ENCODE measurements at places on chromosomes 1 and 21. TPM values are rescaled to one million over a fixed set of nuclear protein-coding genes. Genes with fewer than 3 reads are reported as not detected.
A peak's percentile ranks its signal among the peaks of the same experiment; 100 is the strongest.

- no peak overlapping the region for H3K4me3 ChIP-seq
- H3K27me3 ChIP-seq: no peaks in the 10 kb centered on the region
- H3K36me3 ChIP-seq: no peaks in the 10 kb centered on the region
These were observed 482.1 kb downstream of the RWDD3 start for GRCh38 chr1:95716097-95716496.

DNA sequence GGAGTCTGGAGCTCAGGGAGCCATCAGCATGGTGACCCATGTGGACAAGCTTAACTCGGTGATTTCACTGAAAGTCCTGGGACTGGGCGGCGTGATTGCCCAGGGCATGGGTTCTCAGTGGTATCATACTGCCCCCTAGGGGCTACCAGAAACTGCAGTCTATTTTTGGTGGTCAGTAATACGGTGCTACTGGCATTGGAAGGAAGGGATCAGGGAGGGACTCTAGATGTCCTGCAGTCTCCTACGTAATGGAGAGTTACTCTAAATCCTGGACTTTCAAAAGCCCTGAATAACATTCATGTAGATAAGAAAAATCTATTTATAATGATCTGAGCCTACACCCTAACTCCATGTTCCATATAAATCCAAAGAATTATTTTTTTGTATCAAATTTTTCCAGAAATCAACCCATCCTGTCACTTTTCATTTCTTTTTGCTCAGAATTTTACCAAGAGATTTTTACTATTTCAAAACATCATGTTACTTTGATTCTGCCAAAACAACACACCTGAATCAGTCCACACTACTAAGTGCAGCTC lies 37.3 kb downstream of the PABPC4 start:
- H3K36me3 ChIP-seq: 0 out of 2 replicates have a peak, but pooled peaks cover 3% of the 10 kb centered on the region
- H3K27me3 ChIP-seq: no peaks in the 10 kb centered on the region
- peak; percentile 84 for DNase-seq
- no peaks in the 10 kb centered on the region for H3K4me1 ChIP-seq

DNA sequence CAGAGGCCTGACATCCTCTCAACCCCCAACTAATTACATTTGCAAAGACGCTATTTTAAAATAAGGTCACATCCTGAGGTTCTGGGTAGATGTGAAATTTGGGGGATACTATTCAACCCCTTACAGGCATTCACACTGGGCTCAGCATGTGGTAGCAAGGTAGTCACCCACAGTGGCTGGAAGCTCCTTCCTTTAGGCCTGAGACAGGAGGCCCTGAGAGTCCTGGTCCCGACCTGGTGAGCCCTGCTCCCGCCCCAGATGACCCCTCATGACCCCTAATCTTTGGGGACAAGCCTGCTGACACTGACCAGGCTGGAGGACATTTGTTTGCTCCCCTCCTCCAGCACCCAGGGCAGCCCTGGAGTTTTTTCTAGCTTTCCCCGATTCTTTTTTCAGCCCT lies 225.9 kb downstream of the DYRK1A start:
- H3K4me3 ChIP-seq: no peak overlapping the region
- peaks cover 5% of the 10 kb centered on the region for H3K27me3 ChIP-seq
- H3K36me3 ChIP-seq: no peaks in the 10 kb centered on the region
- H3K4me1 ChIP-seq: no peaks in the 10 kb centered on the region
- DNase-seq: no peak
- H3K27ac ChIP-seq: no peak overlapping the region

DNA sequence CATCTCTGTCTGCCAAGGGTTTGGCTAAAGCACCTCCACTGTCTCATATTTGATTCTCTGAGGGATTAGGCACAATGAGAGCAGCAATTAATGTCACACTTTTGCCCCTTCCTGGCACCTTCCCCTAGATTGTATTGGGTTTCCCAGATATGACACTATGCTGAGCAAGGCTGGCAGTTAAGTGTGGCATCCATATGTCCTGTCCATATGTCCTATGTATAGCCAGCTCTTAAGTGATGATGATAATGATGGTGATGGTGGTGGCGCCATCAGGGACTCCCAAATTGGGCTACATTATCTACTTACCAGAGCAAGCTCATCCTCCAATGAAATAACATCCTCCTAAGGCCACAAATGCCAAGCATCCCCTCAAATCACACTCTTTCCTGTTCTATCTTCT lies 13.5 kb upstream of the LORICRIN start:
- H3K4me1 ChIP-seq: no peaks in the 10 kb centered on the region
- H3K27ac ChIP-seq: no peak overlapping the region
- H3K27me3 ChIP-seq: peaks cover 11% of the 10 kb centered on the region
- no peaks in the 10 kb centered on the region for H3K36me3 ChIP-seq
- no peak overlapping the region for H3K4me3 ChIP-seq

DNA sequence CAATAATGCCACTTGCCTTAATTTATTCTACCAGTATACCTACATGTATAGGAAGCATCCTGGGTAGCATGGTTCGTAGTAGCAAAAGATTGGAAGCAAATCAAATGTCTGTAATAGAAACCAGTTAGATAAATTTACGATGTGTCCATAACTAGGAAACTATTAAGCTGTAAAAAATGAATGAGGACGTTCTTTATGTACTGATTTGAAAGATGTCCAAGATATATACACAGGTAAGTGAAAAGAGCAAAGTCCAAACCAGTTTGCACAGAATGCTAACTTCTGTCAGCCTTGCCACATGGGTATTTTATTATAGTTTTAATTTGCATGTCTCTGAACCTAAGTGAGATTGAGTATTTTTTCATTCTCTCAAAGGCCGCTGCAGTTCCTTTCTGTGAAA lies 251.8 kb upstream of the IRF2BP2 start:
- no peak for DNase-seq
- H3K27ac ChIP-seq: no peak overlapping the region
- no peaks in the 10 kb centered on the region for H3K27me3 ChIP-seq
- H3K36me3 ChIP-seq: no peaks in the 10 kb centered on the region

- no peaks in the 10 kb centered on the region for H3K27me3 ChIP-seq
- H3K36me3 ChIP-seq: no peaks in the 10 kb centered on the region
- H3K27ac ChIP-seq: peak overlapping the region; percentile 87
- DNase-seq: peak; percentile 62
- H3K4me3 ChIP-seq: peak overlapping the region; percentile 93
- H3K4me1 ChIP-seq: peaks cover 22% of the 10 kb centered on the region
These were observed 67.2 kb downstream of the SLC35A3 start for GRCh38 chr1:100036718-100037655.

PLA2G4A gene
- 2.9 TPM for total RNA-seq

DNA sequence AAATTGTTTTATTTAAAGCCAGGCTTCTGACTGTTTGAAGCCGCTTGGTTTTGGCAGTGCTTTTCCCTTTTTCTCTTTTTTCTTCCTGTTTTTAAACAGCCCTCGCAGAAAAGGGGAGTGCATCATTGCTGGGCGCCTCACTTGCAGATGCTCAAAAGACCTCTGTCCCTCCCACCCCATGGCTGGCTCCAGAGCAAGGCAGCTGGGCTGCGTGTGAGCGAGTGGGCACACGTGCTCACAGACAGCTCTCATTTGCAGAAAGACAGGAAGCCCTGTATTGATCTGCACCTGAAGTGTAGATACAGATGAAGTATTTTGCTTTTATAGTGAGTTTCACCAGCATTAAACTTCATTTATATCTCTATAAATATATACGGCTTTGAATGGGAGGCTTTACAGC lies 8.8 kb downstream of the TNR start:
- no peak overlapping the region for H3K27ac ChIP-seq
- no peak overlapping the region for H3K4me3 ChIP-seq
- no peaks in the 10 kb centered on the region for H3K27me3 ChIP-seq
- H3K4me1 ChIP-seq: no peaks in the 10 kb centered on the region
- H3K36me3 ChIP-seq: no peaks in the 10 kb centered on the region

GRCh38 chr1:63612564-63612963 lies 19.4 kb downstream of the PGM1 start:
- H3K4me1 ChIP-seq: peaks cover 3% of the 10 kb centered on the region
- H3K27ac ChIP-seq: no peak overlapping the region
- no peaks in the 10 kb centered on the region for H3K36me3 ChIP-seq
- no peaks in the 10 kb centered on the region for H3K27me3 ChIP-seq
- H3K4me3 ChIP-seq: no peak overlapping the region

DNA sequence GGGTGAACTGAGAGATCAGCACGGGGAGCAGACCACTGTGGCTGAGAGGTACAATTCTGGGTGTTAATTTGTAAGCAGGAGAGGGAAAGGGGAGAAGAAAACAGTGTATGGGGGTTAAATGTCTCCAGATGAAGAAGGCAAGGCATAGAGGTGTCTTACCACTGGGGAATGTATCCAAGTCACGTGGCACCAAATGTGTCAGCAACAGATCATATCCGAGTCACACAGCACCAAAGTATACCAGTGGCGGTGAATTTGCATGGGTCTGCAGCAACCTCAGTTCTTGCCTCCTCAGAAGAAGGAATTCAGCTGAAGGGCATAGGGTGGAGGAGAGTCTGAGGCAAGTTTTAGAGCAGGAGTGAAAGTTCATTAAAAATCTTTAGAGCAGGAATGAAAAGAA lies 21.2 kb upstream of the SYCP1 start:
- no peaks in the 10 kb centered on the region for H3K27me3 ChIP-seq
- peak; percentile 44 for DNase-seq
- no peak overlapping the region for H3K4me3 ChIP-seq
- H3K27ac ChIP-seq: no peak overlapping the region

DNA sequence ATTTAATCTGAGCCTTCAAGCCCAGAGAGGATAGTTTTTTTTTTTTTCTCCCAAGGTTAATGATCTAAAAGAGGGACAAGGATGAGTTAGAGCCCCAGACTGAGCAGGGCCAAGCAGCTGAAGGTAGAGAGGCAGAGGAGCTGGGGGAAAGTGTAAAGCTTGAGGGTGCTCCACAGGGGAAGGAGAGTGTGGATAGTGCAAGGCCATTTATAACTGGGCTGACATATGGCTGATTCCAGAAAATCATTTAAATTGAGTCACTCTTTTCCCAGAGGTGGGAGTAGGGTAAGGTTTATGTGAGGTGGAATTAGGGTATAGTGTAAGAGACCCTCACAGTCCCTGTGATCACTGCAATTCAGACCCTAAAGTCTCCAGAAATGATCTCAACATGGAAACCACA lies 55.8 kb downstream of the BEND5 start:
- no peak for DNase-seq
- H3K27me3 ChIP-seq: no peaks in the 10 kb centered on the region
- H3K4me1 ChIP-seq: no peaks in the 10 kb centered on the region
- no peak overlapping the region for H3K27ac ChIP-seq
- H3K36me3 ChIP-seq: no peaks in the 10 kb centered on the region
- no peak overlapping the region for H3K4me3 ChIP-seq

CORT gene
- total RNA-seq: 0.22 TPM

SLAMF7 gene
- total RNA-seq: not detected

MSH4 gene
- not detected for total RNA-seq

DNA sequence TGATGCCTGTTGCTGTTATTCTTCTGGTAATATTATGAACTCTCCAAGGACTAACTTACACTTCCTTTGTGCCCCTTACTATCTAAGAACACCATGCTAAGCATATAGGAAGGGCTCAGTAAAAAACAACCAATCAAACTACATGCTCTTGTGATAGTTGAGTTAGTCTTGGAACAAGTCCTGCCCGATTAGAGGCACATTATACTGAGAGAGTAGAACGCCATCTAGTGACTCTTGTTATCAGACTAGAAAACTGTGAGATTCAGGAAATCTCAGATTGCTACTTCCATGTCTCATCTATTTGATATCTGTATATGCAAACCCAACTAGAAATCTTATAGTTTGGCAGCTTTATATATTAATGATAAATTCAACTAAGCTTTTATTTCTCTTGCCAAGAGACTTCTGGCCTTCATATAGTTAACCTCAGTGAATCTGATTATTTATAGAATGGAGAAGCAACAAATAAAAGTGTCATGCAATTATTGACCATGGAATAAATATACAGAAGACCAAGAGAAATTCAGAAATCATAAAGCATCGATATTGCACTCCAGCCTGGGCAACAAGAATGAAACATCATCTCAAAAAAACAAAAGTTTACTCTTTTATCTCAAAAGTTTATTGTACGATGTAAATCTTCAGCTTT lies 7.8 kb upstream of the SRRM1 start:
- H3K27ac ChIP-seq: no peak overlapping the region
- no peaks in the 10 kb centered on the region for H3K4me1 ChIP-seq
- no peaks in the 10 kb centered on the region for H3K36me3 ChIP-seq
- DNase-seq: peak; percentile 85
- H3K4me3 ChIP-seq: no peak overlapping the region

GRCh38 chr1:183827801-183828200 lies 22.9 kb downstream of the RGL1 start:
- no peaks in the 10 kb centered on the region for H3K27me3 ChIP-seq
- no peak overlapping the region for H3K4me3 ChIP-seq
- peaks cover 3% of the 10 kb centered on the region for H3K4me1 ChIP-seq
- no peaks in the 10 kb centered on the region for H3K36me3 ChIP-seq
- no peak overlapping the region for H3K27ac ChIP-seq

DNA sequence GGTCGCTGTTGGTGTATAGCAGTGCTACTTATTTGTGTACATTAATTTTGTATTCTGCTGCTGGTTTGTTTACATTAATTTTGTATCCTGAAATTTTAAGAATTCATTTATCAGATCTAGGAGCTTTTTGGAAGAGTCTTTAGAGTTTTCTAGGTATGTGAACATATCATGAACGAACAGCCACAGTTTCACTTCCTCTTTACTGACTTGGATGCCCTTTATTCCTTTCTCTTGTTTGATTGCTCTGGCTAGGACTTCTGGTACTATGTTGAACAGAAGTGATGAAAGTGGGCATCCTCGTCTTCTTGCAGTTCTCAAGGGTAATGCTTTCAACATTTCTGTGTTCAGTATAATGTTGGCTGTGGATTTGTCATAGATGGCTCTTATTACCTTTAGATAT lies 1757.9 kb downstream of the BRINP3 start:
- H3K27ac ChIP-seq: no peak overlapping the region
- no peak overlapping the region for H3K4me3 ChIP-seq
- DNase-seq: no peak
- H3K27me3 ChIP-seq: no peaks in the 10 kb centered on the region
- no peaks in the 10 kb centered on the region for H3K36me3 ChIP-seq

RXFP4 gene
- not detected for total RNA-seq

HNRNPU gene
- total RNA-seq: 226 TPM

DNA sequence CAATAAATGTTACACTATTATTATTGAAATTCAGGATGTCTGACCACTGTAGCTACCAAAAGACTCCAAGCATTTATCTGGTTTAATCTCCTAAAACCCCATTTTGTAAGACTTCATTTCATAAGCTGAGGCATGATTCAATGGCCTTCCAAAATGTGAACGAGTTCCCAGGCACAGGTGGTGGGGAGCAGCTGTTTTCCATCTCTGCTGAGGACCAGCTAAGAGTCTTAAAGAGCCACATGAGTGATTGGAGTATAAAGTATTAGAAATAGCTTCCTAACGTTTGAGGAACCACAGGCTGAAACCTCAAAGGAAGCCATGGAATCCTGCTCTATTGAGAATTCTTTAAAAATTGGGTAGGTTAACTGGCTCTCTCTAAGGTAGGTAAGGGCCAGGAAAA lies 44.9 kb downstream of the SEC16B start:
- no peak overlapping the region for H3K27ac ChIP-seq
- DNase-seq: no peak
- H3K36me3 ChIP-seq: no peaks in the 10 kb centered on the region
- H3K4me3 ChIP-seq: no peak overlapping the region
- no peaks in the 10 kb centered on the region for H3K27me3 ChIP-seq
- H3K4me1 ChIP-seq: peaks cover 32% of the 10 kb centered on the region

GRCh38 chr1:234968451-234968850 lies 160.2 kb downstream of the TOMM20 start:
- H3K27ac ChIP-seq: no peak overlapping the region
- DNase-seq: no peak
- H3K4me3 ChIP-seq: no peak overlapping the region
- no peaks in the 10 kb centered on the region for H3K27me3 ChIP-seq
- no peaks in the 10 kb centered on the region for H3K36me3 ChIP-seq
